ENCODE measurements at places on chromosomes 16 and 17.
A peak's percentile ranks its signal among the peaks of the same experiment; 100 is the strongest.

GRCh38 chr17:30376621-30377452 is 1.9 kb upstream of the CPD start:
- DNase-seq: no peak

GRCh38 chr16:89944773-89945172 is 3.8 kb upstream of the DEF8 start:
- DNase-seq: no peak

- DNase-seq: no peak
Observed at GRCh38 chr17:10499950-10500349, 18.4 kb downstream of the MYH1 start.

DNA sequence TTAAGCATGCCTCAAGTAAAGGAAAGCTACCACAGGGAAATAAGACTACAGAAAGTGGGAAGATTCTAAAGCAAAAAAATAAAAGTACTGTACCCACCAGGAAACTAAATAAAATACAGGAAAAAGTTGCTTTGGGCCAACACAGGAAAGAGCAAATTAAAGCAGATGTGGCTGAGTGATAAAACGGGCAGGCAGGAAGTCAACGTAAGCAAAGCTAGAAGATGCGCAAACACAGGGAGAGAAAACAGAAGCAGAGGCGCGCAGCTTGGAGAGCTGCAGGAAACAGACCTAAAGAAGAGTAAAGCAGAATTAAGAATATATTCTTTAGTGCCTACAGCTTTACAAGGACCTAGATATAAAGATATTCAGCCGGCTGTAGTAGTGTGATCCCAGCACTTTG is 21.7 kb downstream of the USP36 start:
- no peak for DNase-seq

- no peak for DNase-seq
Observed at GRCh38 chr16:67803894-67804293, 2.5 kb downstream of the RANBP10 start.

DNA sequence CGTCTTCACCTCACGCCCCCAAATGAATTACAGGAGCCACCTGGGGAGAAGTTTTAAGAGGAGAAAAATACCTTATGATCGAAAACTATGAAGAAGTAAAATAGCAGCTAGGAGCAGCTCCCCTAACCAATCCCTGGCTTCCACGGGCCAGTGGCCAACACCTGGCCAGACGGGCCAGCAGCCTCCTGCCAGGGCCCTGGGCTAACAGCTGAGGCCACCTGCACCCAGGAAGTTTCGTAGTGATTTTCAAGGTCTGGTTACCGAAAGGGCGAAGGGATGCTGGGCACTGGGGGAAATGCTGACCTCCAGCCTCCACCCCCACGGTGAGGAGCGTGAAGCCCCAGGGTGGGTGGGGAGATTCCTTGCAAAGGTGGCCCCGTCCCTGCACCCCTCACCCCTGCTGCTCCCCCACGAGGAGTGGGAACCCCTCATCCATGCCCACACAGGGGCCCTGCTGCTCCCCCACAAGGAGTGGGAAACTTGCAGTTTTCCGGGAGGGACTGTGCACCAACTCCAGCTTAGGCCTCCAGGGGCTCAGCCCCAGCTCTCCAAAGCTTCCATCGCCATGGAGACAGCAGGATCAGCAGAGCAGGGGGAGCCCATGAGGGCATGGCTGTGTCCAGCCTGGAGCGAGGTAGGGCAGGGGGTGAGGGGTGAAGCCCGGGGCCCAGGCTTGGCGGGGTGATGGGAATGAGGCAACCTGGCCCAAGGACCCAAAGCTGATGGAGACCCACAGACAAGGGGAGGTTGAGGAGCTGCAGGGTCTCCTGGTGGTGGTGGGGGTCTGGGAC is 31.9 kb upstream of the ACSF3 start:
- DNase-seq: no peak

DNA sequence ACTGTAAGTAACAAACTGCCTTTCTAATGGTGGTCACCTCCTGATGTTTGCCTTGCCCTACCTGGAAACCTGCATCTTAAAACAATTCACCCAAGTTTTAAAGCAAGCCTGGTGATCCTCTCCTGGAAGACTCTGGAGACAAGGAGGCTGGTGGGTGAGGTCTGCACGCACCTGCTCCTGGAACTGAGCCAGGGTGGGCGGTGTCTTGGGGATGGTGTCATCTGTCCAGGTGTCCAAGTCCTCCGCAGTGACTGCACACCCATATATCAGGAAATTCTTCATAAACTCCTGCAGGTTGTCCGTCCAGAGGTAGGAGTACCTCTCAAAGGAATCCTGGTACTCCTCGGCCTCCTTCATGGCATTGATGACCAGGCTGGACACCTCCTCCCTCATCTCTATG is 44.9 kb downstream of the DNAH17 start:
- DNase-seq: no peak

DNA sequence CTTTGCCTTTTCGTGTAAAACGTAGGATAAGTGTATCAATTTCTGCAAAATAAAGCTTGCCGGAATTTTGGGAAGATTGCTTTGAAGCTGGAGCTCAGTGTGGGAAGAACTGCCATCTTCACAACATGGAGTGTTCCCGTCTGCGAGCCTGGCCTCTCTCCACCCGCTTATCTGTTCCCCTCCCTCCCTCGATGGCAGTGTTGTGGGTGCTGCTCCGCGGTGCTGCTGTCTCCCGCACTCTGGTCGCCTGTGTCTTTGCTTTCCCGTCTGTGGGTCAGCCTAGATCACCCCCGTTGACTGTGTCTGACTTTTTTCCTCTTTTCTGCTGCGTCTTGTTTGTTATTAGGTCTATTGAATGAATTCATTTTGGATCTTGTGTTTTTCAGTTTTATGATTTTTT is 17.0 kb downstream of the ACSF3 start:
- DNase-seq: no peak

- DNase-seq: no peak
Observed at GRCh38 chr16:27485126-27485525, 64.6 kb downstream of the GTF3C1 start.

DNA sequence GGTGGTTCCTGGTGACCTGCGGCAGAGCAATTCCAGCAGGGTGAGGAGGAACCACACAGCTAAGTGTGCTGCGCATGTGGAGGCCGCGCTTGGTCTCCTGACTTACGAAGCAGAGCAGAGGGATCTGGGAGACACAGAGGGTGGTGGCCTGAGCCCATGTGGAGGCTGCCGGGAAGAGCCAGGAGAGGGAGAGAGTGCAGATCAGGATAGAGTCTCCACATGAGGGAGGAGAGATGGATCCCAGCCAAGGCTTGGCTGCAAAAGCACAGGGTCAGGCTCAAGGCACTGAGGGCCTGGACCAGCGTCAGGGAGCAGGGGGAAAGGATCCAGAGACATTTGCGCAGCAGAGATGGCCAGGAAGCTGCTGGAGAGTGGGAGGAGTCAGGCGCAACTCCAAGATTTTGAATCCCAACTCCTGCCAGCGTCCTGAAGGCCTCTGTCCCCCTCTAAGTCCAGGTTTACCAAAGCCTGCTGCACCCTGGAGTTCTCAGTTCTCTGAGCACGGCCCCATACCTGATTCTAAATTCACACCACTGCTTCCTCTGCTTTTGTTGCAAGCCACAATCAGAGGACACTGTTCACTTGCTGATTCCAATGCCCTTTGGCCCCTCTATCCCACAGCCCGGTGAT is 11.3 kb upstream of the MLLT6 start:
- DNase-seq: peak; percentile 30

DNA sequence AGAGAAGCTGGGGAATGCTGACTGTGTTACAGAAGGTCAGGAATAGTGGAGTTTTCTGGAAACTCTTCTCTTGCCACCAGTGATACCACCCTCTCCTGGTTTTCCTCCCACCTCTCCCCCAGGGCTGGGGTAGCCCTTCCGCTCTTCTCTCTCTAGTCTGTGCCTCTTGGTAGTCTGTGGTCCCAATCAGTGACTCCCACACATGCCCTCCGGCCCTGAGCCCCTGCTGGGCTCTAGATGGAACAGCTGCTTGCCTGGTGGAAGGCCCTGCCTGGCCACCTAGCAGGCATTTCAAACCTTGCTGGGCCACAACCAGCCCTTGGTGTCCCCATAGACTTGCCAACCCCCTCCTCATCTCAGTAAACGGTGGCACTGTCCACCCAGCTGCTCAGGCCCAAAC is 15.2 kb upstream of the MTSS2 start:
- DNase-seq: no peak

DNA sequence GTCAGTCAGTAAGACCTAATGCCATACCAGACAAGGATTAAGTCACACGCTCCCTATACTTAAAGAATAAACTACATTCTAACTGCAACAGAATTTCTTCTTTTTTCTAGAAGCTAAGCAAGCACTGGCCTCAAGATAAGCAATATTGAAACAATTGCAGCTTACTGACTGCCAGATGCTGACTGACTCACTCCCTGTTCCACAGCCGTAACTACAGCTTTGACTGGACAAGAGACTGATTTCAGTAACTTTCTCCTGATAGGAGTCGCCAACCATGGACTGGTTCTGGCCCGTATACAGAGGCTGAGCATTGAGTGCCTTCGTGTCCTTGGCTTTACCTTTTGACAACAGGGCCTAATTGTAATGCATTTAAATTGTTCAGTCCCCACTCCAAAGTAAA is 67.9 kb downstream of the TRIM37 start:
- no peak for DNase-seq

- no peak for DNase-seq
Observed at GRCh38 chr17:53499277-53499676, 323.4 kb upstream of the KIF2B start.

- DNase-seq: no peak
Observed at GRCh38 chr17:19369107-19369778, 6.7 kb upstream of the B9D1 start.

DNA sequence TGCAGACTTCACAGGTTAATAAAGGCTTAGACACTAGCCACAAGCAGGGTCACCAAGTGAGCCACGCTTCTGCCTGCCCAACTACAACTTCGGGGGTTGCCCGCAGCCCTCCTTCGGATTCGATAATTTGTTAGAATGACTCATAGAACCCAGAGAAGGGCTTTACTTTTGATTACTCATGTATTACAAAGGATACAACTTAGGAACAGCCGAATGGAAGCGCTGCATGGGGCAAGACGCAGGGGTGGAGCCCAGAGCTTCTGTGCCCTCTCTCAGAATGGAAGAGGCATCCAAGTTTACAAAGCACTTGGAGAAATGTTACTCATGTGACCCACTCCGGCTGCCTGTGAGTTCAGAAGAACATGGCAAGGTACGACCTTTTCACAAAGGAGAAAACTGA is 7.5 kb upstream of the CDH5 start:
- DNase-seq: no peak

DNA sequence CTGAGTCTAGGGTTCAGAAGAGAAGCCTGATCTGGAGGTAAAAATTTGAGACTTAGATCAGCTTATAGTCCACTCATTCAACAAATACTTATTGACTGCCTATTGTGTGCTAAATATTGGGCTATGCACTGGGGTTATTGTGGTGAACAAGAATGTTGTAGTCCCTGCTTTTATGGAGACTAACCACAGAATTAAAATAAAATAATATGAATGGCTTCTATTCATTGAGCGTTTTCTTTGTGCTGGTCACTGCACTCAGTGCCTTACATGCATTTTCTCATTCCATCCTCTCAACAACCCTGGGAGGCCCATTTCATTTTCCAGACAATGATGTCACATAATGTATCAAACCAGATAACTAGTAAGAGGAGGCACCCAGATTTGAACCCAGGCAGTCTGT is 4.8 kb downstream of the NEK8 start:
- no peak for DNase-seq

- DNase-seq: no peak
Observed at GRCh38 chr17:40921026-40921425, 16.4 kb downstream of the KRT23 start.
